ENCODE measurements at places on chromosomes 1 and 21.
A peak's percentile ranks its signal among the peaks of the same experiment; 100 is the strongest.

GRCh38 chr21:15289896-15290841 lies 225.4 kb upstream of the NRIP1 start:
- no peak for DNase-seq

DNA sequence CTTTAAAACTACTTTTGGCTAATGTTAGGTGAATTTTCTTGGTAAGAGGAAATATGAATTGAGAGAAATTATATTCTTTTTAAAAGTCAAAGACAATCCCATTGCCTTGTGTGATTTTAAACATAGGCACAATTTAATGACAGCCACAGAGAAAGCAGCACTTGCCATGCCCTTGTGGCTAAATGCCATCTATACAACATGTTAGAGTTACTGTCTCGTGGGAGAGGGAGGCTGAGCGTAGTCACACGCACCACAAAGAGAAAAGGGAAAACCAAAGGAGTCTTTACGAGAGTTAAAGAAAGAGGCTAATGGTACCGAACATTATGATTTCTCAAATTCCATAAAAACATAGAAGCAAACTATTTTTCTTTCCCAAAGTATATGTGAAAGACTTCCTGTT lies 537.9 kb downstream of the PTPRC start:
- DNase-seq: no peak

DNA sequence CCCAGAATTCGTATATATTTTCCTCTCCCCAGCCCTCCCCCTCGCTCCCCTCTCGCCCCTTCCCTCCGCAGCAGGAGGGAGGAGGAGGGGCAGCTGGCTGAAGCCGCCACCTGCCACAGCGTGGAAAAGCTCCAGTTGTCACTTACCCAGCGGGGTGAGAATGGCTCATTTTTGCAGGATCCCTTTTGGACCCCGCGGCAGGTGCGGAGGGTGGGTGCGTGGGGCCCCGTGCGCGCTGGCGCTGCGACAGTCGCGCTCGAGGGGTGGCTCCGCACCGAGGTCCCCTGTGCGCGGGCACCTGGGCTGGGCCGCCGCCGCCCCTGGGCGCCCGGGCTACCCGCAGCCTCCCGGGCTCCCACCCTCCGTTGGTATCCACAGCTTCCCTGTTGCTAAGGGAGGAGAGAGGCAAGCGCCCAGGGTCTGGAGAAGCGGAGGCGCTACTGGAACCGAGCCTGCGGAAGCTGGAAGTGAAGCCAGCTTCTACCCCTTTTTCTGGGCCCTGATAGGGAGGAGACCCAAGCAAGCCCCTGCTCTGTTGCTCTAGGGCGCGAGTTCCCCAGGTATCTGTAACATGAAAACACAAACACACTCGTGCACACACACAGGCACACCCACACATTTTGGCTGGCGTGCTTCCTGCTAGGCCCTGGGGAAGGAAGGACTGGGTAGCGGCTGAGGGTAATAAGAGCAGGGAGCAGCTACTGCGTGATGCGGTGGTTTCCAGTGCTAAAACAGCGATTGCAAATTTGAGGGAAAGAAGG lies at the start of gene ERICH3:
ERICH3 (minus strand) TSS at position 442 of the 761 bp plus-strand sequence; CDS start at position 169, 273 bp downstream.
- DNase-seq: peak; percentile 16

GRCh38 chr1:89518221-89518631 lies 6.4 kb upstream of the LRRC8B start:
- no peak for DNase-seq

- DNase-seq: peak; percentile 96
These were observed 166.9 kb upstream of the SYT6 start for GRCh38 chr1:114320586-114320985.

DNA sequence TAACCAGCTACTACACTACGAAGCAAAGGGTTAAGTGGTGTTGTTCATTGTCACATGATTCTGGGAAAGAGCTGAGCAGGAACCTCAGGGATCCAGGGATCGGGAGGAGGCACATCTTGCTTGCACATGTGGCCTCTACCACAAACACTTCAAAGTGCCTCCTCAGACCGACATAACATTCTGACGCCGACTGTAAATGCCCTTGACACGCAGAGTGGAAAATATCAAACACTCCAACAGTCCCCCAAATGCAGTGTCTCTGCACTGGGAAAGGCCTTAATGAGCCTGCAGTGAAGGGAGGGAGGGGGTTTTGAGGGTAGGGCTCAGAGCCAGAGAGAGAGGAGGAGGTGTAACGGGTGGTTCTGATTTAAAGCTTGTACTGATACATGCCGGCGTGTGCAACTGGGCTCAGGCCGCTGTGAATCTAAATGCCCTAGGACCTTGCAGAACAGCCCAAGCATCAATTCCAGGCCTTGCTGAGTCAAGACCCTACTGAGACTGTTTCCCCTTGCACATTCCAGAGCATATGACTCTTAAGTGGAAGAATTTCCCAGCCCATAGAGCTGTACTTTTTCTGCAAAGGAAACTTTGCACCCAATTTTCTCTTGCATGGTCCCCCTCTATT lies 163.7 kb downstream of the NTMT2 start:
- peak; percentile 97 for DNase-seq

GRCh38 chr1:248904437-248905216 lies 1.4 kb upstream of the PGBD2 start:
- DNase-seq: no peak

Data from astrocyte (in vitro differentiated cells and primary cell).